ENCODE measurements at places on chromosomes 7 and 10.

GRCh38 chr10:103839872-103840739, 15.3 kb downstream of the SH3PXD2A start:
- no peak for DNase-seq

GRCh38 chr10:812787-813186, 118.7 kb downstream of the LARP4B start:
- no peak for DNase-seq

- peak; percentile 75 for DNase-seq
Observed at GRCh38 chr10:92848441-92849233, at the start of gene EXOC6. TSS of gene EXOC6 (plus strand) at chr10:92848520. CDS start at chr10:92848534, 14 bp downstream.

- DNase-seq = no peak
Observed at GRCh38 chr10:15197276-15197675, 28.8 kb upstream of the NMT2 start.

DNA sequence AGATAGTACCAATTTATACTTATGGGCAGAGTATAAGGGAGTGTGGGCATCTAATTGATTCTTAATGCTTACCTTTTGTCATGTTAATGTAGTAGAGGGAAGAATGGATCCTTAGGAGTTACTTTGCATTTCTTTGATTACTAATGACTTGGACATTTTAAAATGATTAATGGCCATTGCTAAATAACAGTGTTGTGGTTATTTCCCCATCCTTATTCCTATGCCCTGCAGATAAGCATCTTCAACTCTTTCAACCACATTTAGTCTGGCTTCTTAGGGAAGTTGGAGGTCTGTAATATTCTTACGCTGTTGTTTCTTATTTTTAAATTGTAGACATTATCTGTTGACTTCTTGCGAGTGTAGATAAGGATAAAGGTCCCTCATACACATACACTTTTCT, 37.2 kb downstream of the KAT6B start:
- DNase-seq = no peak

- no peak for DNase-seq
Observed at GRCh38 chr10:128070161-128070560, 56.1 kb downstream of the MKI67 start.

GRCh38 chr10:62000037-62000603, 98.6 kb downstream of the ARID5B start:
- DNase-seq = no peak

GRCh38 chr10:3025026-3025683, 42.2 kb upstream of the PFKP start:
- DNase-seq = no peak

GRCh38 chr10:3746634-3747033, 38.4 kb downstream of the KLF6 start:
- DNase-seq = no peak

GRCh38 chr7:34430456-34430855, 227.6 kb upstream of the NPSR1 start:
- DNase-seq = no peak

GRCh38 chr7:6367701-6368211, 80.0 kb downstream of the DAGLB start:
- no peak for DNase-seq

GRCh38 chr7:95520136-95520535, 34.4 kb downstream of the ASB4 start:
- no peak for DNase-seq

DNA sequence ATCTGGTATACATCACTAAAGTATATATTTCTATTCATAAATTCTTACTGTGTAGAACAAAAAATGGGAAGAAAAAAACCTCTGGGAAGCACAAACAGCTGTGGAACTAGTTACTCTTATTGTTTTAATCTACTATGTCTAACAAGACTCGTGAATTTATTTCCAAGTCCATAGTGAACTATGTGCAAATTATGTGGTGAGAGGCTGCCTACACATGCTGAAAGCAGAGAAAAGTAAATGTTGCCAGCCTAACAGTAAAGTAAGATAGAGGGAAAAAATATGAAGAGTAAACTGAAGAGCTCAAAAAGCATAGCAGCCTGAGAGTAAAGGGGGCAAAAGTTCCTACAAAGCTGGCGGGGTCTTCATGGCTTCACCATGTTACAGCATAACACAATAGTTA, 3.0 kb downstream of the GDI2 start:
- no peak for DNase-seq

DNA sequence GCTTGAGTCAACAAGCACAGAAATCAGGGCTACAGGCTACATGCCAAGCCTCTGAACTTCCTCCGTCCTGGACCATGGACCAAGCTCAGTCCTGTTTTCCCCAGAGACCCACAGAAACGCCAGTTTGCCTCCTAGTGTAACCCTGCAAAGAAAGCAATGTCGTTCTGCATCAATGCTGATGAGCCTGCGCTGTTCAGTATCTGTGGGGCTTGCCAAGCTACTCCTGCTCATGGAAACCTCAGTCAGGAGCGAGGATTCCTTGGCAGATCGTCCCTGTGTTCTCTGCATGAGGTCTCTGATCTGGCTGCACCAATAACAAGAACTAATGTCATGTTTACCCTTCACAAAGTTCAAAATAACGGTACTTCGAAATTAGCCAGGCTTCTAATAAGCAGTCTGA, 495.5 kb upstream of the C7orf33 start:
- DNase-seq = no peak

DNA sequence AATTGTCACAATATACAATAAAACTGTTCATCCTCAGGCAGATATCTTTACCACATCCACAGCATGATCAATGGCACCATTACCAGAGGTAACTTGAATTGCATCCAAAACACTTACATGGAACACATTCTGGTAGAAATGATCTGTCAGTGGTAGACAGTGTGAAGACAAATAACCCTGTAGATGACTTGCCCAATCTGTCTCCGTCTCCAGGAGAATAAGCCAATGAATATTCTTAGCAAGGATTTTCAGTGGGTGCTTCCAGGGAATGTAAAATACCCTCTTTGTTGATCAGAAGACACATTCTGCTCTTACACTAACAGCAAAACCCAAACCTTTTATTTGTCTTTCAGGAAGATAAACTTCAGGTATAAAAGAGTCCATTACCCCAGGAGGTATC, 43.8 kb downstream of the VWC2 start:
- DNase-seq = no peak

GRCh38 chr10:13352519-13352918, 4.4 kb upstream of the SEPHS1 start:
- DNase-seq = no peak

- no peak for DNase-seq
Observed at GRCh38 chr10:5570007-5570655, 45.4 kb downstream of the CALML3 start.

DNA sequence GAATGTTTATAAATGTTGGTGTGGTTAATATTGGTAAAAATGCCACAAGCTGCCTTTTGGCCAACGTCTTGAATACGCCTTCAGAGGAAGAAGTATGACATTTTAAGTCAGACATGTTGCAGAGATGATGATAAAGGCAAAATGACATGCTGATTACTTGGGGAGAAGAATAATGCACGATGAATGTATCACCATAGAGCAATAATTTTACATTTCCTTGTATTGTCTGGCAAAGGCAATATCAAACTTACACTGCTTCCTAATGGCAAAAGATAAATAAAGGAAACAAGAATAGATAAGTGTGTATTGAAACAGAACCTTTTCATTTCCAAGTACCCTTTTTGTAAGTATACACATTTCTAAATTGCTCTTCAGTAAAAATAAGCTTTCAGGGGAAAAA, 8.6 kb downstream of the MRC1 start:
- DNase-seq = no peak

GRCh38 chr10:130500261-130501000, 364.2 kb downstream of the GLRX3 start:
- no peak for DNase-seq

DNA sequence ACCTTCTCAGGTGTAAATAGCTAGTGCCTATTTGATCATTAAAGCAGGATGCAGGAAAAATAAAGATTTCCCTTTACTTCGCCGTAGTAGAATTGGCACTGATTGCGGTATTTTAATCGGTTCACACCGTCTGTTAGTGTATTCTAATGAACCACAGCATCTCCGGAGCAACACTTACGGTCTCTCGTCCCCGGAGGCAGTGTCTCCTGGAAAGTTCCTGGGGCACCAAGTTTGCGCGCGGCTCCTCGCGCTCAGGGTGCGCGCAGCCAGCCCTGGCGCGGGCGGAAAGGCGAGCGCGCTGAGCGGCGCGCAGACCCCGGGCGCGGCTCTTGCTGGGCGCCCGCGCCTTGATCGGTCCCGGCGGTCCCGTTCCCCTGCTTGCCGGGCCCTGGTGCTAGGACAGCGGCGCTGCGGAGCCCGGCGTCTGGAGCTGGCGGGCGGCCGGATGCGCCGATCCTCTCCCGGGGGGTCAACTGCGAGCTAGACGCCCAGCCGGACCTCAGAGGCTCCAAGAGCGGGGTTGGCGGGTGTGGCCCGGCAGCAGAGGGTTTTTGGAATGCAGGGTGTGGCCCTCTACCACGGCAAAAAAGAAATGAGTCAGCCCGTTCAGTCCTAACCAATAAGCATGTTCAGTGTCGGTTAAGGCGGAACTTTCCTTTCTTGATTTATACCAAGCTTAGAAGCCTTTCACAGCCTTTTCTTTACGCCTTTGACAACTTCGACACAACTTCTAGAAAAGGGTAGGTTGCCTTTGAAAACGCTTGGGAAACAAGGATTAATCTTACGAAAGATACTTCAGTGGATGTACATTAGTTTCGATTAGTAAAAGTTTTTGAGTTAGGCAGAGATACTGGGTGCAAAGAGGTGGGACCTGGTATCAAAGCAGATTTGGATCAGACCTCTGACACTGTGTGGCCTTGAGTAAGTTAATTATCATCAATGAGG, 166.8 kb upstream of the ASAH2 start:
- peak; percentile 49 for DNase-seq

DNA sequence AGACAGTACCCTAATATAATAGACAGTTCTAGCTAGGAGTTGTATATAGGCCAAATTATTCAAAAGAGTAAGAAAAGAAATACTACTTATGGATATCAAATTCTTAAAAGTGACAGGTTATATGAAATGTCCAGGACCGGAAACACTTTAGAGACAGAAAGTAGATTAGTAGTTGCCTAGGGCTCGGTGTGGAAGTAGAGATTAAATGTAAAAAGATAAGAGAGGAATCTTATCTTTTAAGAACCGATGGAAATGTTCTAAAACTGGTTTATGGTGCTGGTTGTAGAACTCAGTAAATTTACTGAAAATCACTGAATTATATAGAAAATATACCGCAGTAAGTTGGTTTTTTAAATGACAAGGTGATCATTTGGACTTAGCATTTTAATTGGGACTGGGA, 147.5 kb upstream of the ASAH2 start:
- no peak for DNase-seq

DNA sequence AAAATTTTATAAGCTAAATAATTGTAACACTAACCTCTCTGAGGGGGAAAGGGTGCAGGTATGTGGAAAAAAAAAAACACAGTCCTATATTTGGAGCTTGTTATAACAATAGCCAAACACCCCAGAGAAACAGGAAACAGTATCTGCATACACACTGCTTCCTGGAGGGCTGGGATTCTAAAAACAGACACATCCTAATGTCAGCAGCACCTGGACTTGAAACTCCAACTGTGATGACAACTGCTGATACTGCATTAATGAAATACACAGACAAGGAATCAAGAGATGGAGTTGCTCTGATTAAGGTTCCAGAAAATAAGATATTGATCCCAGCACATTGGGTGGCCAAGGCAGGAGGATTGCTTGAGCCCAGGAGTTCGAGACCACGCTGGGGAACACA, 9.3 kb downstream of the DAGLB start:
- no peak for DNase-seq

- DNase-seq = no peak
Observed at GRCh38 chr10:14588084-14588937, 186.4 kb downstream of the FAM107B start.
